EL (cell line): ENCODE measurements at places on chromosomes 5 and 9.
A peak's percentile ranks its signal among the peaks of the same experiment; 100 is the strongest.

GRCh38 chr5:968881-969280 lies 39.7 kb upstream of the NKD2 start:
- DNase-seq: no peak

DNA sequence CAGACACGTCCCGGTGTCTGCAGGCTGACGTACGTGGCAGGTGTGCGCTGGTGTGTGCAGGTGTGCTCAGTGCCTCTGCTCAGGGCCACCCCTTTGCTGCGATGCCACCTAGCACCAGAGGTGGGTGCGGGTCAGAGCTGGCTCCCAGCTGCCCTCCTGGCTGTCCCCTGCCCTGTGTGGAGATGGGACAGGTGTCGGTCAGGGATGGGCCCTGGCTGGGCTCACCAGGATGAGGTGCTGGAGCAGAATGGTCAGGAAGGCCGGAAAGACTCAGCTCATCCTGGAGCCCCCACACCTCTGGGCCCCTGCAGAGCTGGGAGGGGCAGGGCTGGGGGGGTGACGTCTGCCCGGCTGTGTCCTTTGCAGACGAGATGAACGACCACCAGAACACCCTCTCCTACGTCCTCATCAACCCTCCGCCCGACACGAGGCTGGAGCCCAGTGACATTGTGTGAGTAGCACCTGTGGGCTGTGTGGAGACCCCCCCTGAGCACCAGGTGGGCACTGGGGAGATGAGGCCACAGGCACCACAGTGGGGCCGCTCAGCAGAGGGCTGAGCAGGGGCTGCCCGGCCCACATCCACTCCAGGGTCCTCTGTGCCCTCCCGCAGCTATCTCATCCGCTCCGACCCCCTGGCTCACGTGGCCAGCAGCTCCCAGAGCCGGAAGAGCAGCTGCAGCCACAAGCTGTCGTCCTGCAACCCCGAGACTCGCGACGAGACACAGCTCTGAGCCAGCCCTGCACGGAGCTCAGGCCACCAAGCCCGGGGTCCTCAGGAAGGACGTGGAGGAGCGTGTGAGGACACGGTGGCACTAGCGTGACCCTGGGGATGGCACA lies 89.7 kb downstream of the KCNT1 start:
- no peak for DNase-seq

GRCh38 chr5:52799358-52799982 lies 11.8 kb downstream of the ITGA1 start:
- peak; percentile 91 for DNase-seq

DNA sequence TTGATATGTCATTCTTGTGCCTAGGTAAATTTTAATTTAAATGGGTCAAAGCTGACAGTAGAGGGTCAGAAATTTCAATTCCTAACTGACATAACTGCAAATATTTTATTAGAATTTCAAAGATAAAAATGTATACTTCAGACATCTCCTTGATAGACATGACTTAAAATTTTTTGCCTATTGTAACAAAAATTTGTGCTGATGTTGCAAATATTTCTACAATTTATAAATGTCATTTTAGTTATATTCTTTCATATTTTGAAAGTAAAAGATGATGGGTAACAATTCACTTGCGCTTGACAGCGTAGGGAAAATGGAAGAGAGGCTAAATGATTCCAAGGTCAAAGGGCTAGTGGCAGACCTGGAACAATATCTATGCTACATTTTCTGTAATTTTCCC lies 220.3 kb upstream of the ST8SIA4 start:
- no peak for DNase-seq

- no peak for DNase-seq
Observed at GRCh38 chr9:134297083-134297410, 29.2 kb upstream of the RXRA start.
